Gastrocnemius medialis (tissue), 4 donors: ENCODE measurements at places on chromosomes 5 and 9. TPM values are rescaled to one million over a fixed set of nuclear protein-coding genes. Genes with fewer than 3 reads are reported as not detected.

GRCh38 chr9:2479056-2479565 lies 142.5 kb upstream of the VLDLR start:
- no peak for DNase-seq

GRCh38 chr5:95081500-95081960 lies 203.4 kb downstream of the MCTP1 start:
- no peak for DNase-seq

The BARHL1 gene
- not detected for total RNA-seq

The OGN gene
- 1.1 TPM for total RNA-seq

The FOXD4L6 gene
- total RNA-seq: not detected

The SLU7 gene
- 87.3 TPM for total RNA-seq

The C9orf153 gene
- total RNA-seq: not detected

GRCh38 chr9:31776471-31776870 lies 608.0 kb upstream of the ACO1 start:
- no peak for DNase-seq
